Ammon's horn (tissue), 1 donor: ENCODE measurements at places on chromosomes 5 and 9.

DNA sequence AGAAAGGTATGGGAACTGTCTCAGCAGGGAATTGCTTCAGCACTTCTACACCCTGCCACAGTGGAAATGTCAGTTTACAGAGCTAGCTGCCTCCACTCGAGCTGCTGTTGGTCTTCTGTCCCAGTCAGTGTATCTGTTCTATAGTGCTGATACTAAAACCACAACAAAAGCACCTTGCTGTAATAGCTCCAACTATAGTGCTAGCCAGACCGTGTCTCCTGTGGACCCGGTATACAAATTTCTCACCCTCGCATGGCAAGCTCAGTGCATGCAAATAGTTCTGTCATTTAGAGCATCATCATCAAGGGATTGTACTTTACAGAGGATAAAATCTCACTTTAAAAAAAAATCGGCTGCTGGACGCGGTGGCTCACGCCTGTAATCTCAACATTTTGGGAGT, 51.5 kb upstream of the IQGAP2 start:
- no peak for DNase-seq

DNA sequence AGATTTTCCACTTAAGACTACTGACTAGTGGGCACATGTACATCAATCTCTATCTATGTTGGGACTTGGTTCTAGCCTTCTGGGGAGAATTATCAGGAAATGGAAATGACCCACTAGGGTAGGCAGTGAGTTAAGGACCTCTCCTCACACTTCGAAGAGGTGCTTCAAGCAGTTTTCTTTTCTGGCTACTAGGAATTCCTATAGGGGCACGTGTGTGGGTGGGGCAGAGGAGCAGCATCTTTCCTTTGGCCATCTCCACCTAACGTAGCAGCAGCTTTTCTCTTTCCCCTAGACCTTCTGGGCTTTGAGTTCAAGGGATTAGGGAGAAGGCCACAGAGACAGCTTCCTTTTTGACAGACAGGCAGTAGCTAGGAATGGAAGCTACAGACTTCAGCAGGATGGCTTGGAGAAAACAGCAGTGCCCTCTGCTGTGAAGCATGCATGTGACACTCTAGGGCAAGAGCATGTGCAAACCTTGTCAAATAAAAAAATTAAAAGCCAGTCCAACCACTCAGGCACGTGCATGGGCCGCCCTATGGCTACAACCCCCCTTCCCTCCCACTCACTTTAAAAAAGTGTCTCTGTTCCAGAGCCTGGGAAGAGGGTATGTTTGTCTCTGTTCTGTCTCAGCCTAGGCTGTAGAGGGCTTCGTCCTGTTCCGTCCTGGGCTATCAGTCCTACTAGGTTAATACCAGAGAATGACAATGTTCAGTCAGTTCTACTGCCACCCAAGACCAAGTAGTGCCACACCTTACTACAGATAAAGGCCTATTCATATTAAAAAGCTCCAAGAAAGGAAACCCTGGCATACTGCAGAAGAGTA, 8.7 kb upstream of the GFRA3 start:
- DNase-seq, result peak; percentile 58

DNA sequence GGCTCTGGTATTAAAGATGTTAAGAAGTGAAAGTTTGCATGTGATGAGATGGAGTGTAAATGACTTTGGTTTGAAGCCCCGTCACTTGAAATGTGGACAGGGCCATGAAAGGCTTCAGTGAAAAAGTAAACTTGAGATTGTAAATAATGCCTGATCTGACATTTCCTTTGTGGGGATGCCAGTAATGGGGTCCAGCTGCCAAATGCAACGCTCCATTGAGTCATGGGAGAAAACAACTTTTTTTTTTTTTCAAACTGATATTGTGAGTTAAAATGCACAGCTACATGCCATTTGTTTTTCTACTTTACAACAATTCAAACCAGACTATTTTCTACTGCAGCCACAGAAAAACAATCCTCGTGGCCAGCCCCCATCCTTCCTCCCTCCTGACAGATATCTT, 327.0 kb upstream of the TNC start:
- DNase-seq, result no peak

DNA sequence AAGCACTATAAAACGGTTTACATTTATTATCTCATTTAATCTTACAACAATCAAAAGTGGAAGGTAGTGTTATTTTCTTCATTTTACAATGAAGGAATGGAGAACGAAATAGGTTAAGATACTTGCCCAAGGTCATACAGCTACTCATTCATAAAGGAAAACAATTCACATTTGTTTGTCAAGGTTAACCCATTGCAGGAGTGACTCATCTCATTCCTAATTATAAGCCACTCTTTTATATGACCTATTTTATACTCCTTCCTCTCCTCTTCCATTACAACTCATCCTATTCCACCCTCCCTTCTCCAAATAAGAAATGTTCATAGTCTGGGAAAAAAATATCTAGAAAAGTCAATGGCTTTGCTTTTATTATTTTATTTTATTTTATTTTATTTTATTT, 29.6 kb downstream of the CRHBP start:
- DNase-seq, result no peak
